ENCODE measurements at places on chromosomes 7 and 10. TPM values are rescaled to one million over a fixed set of nuclear protein-coding genes. Genes with fewer than 3 reads are reported as not detected.

DNA sequence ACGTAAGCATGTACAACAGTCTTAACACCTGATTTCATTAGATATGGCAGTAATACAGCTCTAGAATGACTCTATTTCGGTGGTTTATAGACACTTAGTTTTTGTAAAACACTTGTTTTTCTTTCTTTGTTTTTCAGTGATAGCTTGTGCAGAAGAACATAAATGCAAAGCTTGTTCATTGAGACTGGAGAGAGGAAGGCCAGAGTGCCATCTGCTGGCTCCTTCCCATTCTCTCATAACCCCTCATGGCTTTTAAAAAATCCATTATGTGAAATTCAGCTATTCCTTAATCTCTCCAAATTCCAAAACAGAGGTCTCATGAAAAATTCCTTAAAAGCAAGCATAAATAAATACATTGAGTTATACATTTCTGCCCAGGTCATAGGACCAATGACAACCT is 76.3 kb downstream of the CACNB2 start:
- no peaks in the 10 kb centered on the region for H3K27me3 ChIP-seq
- no peak overlapping the region for H3K27ac ChIP-seq
- H3K4me1 ChIP-seq: no peaks in the 10 kb centered on the region
- H3K4me3 ChIP-seq: no peak overlapping the region
- DNase-seq: no peak

DNA sequence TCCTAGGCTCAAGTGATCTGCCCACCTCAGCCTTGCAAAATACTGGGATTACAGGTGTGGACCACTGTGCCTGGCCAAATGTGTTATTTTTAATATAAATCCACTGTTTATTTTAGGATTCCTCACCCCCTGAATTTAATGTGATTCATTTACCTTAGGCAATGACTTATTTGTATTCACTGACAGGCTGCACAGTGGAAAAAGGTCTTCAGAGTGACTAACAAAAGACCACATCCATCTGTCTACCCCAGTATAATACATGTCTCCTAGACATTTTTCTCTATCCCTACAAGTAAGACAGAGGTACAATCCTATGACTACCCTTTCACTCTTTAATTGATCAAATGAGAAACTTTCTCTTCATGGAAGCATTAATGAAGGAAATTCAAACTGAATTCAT is 230.2 kb downstream of the AHR start:
- no peak overlapping the region for H3K4me3 ChIP-seq
- no peak for DNase-seq
- H3K27ac ChIP-seq: no peak overlapping the region
- H3K4me1 ChIP-seq: peaks cover 15% of the 10 kb centered on the region

PAPOLB gene
- not detected for total RNA-seq

DNA sequence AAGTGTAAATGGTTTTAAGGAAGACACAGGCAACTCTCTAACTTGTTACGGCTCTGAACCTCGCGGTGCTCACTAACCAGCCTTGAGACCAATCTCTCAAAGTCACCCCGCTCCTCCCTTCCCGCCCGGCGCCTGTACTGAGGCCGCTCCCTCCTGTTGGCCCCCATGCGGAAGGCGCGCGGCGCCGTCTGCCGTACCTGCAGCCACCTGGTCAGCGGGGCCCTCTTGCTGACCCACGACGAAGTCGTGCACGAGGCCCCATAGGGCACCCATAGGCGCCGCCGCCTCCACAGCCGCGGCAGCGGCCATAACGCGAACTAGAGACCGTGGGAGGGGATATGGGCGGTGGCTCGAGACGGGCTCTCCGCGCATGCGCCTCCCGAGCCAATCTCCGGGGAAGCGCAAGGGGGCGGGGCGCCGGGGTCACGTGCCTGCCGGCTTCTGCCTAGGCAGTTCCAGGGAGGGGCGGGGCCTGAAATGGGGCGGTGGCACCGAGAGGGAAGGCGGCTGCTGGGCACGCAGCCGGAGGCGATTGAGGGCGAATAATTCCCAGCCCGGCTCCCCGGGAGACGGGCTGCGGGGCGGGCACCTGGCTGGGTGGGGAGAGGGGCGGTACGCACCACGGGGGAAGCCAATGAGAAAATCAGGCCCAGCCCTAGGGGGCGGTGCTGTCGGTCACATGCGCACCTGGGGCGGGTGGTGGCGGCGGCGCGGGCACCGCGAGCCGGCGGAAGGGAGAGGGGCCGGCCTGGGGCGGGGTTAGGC is at the start of gene MMS19:
Gene MMS19 (minus strand): TSS at position 347 of the 765 bp plus-strand sequence. CDS start 38 bp downstream, at position 309.
- peak within 1 kb of the TSS; percentile 82 for H3K4me3 ChIP-seq
- peaks cover 39% of the 10 kb centered on the region for H3K4me1 ChIP-seq
- peak; percentile 100 for DNase-seq

ARHGEF35 gene
- 7.4 TPM for total RNA-seq
